ENCODE measurements at places on chromosomes 2 and 18. TPM values are rescaled to one million over a fixed set of nuclear protein-coding genes. Genes with fewer than 3 reads are reported as not detected.

DNA sequence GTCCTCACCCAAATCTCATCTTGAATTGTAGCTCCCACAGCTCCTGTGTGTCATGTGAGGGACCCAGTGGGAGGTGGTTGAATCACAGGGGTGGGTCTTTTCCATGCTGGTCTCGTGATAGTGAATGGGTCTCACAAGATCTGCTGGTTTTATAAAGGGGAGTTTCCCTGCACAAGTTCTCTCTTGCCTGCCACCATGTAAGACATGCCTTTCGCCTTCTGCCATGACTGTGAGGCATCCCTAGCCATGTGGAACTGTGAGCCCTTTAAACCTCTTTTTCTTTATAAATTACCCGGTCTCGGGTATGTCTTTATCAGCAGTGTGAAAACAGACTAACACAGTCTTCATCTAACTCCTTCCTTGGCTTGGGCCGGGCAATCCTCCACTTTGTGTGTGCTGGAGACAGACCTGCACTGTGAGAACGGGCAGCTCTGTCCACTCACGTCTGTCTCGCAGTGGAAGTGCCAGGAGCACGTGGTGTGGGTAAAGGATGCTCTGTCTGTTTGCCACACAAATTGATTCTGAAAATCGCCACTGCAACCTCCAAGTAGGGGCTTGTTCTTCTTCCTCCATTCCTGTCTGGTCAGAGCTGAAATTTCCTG is 47.6 kb upstream of the OTOS start:
- no peaks in the 10 kb centered on the region for H3K4me1 ChIP-seq
- no peak overlapping the region for H3K4me3 ChIP-seq
- no peak for DNase-seq
- no peaks in the 10 kb centered on the region for H3K27me3 ChIP-seq
- H3K27ac ChIP-seq = no peak overlapping the region
- no peaks in the 10 kb centered on the region for H3K36me3 ChIP-seq

DNA sequence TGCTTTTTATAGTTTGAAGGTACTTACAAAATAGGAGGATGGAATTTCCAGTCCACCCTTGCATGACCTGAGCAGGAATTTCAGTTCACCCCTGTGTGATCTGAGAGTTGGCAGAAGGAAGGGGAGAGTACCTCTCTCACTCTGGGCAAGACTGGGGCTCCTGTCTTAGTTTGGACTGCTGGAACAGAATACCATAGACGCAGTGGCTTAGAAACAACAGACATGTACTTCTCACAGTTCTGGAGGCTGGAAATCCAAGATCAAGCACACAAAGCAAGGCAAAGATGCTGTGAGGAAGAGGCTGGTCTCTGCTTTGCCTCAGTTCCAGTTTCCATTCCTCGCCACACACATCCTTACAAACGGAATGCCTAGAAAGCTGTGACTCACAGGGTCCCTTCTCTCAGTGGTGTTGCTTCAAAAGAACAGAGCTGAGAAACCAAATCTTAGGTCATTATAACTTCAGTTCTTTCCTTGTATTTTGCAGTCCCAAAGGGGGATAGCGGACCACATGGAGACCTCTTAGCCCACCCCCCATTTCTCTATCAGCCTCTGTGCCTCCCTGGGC is 108.8 kb upstream of the HAAO start:
- no peak overlapping the region for H3K4me3 ChIP-seq
- no peak overlapping the region for H3K27ac ChIP-seq
- DNase-seq = no peak

DNA sequence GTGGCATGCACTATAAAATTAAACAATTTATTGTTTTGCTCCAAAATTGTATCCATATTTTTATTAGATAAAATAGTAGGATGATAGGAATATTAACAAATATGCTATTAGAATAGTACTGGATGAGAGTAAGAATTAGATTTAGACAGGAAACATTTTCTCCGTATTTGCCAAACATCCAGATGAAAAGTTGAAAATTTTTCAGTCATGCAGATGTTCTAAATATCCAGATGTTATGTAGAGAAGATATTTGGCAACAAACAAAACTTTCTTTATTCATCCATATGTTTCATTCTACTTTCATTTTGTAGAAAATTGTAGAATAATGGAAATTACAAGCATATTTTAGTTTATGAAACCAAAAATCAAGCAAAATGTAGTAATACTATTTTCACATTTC is 45.2 kb upstream of the NEUROD1 start:
- H3K4me3 ChIP-seq = no peak overlapping the region
- no peaks in the 10 kb centered on the region for H3K27me3 ChIP-seq
- H3K4me1 ChIP-seq = no peaks in the 10 kb centered on the region
- no peak for DNase-seq
- H3K36me3 ChIP-seq = no peaks in the 10 kb centered on the region

- DNase-seq = no peak
- H3K27ac ChIP-seq = no peak overlapping the region
- H3K4me1 ChIP-seq = no peaks in the 10 kb centered on the region
- no peaks in the 10 kb centered on the region for H3K36me3 ChIP-seq
Observed at GRCh38 chr18:58429442-58429841, 199.4 kb downstream of the ALPK2 start.

DNA sequence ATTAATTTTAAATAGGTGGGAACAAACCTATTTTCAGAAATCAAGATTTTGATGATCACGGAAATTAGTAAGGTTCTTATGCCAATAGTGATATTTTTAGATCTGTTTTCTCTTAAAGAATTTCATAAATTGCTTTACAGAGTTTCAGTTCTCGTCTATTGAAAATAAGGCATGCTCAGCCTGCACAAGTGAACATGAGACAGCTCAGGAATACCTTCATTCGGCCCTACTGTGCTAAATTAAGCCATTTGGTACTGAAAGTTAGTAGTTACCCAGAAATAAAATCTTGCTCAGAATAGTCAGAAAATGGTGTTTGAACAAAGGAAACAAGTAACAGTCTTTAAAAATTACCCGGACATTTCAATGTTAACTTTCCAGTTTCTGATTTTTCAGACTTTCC is 60.4 kb downstream of the DLGAP1 start:
- H3K4me3 ChIP-seq = no peak overlapping the region
- no peak overlapping the region for H3K27ac ChIP-seq
- H3K36me3 ChIP-seq = no peaks in the 10 kb centered on the region

- no peaks in the 10 kb centered on the region for H3K4me1 ChIP-seq
- no peak within 1 kb of the TSS for H3K4me3 ChIP-seq
- DNase-seq = no peak
Observed at GRCh38 chr2:98346311-98347236, at the start of gene CNGA3. CNGA3 (plus strand) TSS chr2:98346456; CDS start chr2:98369976, 23,520 bp downstream.

- H3K27me3 ChIP-seq = no peaks in the 10 kb centered on the region
- DNase-seq = no peak
- H3K4me3 ChIP-seq = no peak overlapping the region
- no peaks in the 10 kb centered on the region for H3K36me3 ChIP-seq
Observed at GRCh38 chr2:159187106-159187505, 99.4 kb downstream of the WDSUB1 start.

DNA sequence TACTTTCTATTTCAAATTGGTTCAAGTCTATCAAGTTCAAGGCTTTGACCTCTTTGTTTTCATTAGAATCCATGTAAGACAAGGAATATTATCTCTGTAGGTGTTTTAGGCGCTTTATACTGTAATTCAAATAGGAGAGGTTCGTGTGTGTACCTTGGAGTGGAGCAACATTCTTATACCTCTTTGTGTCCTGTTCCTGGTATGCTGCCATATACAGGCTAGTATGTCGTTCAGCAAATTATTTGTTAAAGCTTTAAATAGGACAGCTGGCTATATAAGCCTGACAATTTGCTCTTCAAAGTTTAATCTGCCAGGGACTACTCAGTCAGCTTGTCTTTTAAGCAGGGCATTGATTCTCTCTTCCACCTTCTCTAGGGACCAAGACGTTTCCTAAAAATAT is 31.1 kb upstream of the SPAG16 start:
- H3K27me3 ChIP-seq = no peaks in the 10 kb centered on the region
- no peaks in the 10 kb centered on the region for H3K36me3 ChIP-seq
- H3K27ac ChIP-seq = no peak overlapping the region
- DNase-seq = no peak
- H3K4me1 ChIP-seq = no peaks in the 10 kb centered on the region
- no peak overlapping the region for H3K4me3 ChIP-seq

GRCh38 chr2:101223814-101224231 is 28.9 kb upstream of the CNOT11 start:
- H3K36me3 ChIP-seq = no peaks in the 10 kb centered on the region
- H3K27me3 ChIP-seq = no peaks in the 10 kb centered on the region
- H3K27ac ChIP-seq = no peak overlapping the region
- peak; percentile 48 for DNase-seq
- peak overlapping the region; percentile 26 for H3K4me3 ChIP-seq

GRCh38 chr2:201644001-201644400 is 698 bp upstream of the TMEM237 start:
- DNase-seq = no peak
- no peak overlapping the region for H3K4me3 ChIP-seq
- no peaks in the 10 kb centered on the region for H3K36me3 ChIP-seq
- H3K27ac ChIP-seq = no peak overlapping the region
- H3K4me1 ChIP-seq = peaks cover 3% of the 10 kb centered on the region

IKZF2 gene
- total RNA-seq = 7.3 TPM

SERPINB10 gene
- total RNA-seq = not detected
